ENCODE measurements at places on chromosomes 16 and 17. TPM values are rescaled to one million over a fixed set of nuclear protein-coding genes. Genes with fewer than 3 reads are reported as not detected.

ITGB4 gene
- total RNA-seq: 1.5 TPM

ZDHHC7 gene
- total RNA-seq: 33.5 TPM

SLFN14 gene
- total RNA-seq: not detected

SDR42E1 gene
- total RNA-seq: 5.0 TPM

ARL4D gene
- total RNA-seq: 2.7 TPM

CMTM2 gene
- total RNA-seq: not detected

DNA sequence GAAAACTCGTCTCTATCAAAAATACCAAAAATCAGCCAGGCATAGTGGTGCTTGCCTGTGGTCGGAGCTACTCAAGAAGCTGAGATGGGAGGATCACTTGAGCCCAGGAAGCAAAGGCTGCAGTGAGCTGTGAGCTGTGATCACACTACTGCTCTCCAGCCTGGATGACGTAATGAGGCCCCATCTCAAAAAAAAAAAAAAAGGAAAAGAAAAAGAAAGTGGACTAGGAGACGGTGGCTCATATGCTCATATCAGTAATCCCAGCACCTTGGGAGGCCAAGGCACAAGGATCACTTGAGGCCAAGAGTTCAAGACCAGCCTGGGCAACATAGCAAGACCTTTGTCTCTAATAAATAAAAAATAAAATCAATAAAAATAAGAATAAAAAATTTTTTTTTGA, 8.8 kb upstream of the SUMO2 start:
- no peaks in the 10 kb centered on the region for H3K27me3 ChIP-seq
- H3K4me1 ChIP-seq: peaks cover 3% of the 10 kb centered on the region

- H3K27ac ChIP-seq: no peak overlapping the region
- H3K27me3 ChIP-seq: peaks cover 17% of the 10 kb centered on the region
- no peak for DNase-seq
Observed at GRCh38 chr16:66427871-66428681, 981 bp downstream of the BEAN1 start.

DNA sequence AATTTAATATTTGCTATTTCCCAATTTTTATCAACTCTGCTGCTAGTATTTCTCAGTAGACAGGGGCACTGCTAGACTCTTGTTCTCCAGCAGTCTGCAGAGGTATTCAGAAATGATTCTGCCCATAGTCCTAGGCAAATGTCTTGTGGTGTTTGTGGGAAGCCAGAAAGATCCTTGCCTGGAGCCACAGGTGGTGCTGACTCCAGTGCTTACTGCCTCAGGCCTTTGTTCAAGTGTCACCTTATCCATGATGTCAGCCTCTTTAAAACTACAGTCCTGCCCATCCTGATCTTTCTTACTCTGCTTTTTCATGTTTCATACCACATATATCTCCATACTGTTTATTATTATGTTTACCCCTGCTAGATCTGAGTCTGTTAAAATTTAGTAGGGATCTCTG, 26.5 kb downstream of the ZSWIM7 start:
- no peak for DNase-seq
- no peak overlapping the region for H3K27ac ChIP-seq

GRCh38 chr16:69150146-69150865, 17.9 kb downstream of the UTP4 start:
- no peak overlapping the region for H3K27ac ChIP-seq
- H3K27me3 ChIP-seq: no peaks in the 10 kb centered on the region
- DNase-seq: no peak
- no peak overlapping the region for H3K4me3 ChIP-seq
- H3K4me1 ChIP-seq: no peaks in the 10 kb centered on the region

DNA sequence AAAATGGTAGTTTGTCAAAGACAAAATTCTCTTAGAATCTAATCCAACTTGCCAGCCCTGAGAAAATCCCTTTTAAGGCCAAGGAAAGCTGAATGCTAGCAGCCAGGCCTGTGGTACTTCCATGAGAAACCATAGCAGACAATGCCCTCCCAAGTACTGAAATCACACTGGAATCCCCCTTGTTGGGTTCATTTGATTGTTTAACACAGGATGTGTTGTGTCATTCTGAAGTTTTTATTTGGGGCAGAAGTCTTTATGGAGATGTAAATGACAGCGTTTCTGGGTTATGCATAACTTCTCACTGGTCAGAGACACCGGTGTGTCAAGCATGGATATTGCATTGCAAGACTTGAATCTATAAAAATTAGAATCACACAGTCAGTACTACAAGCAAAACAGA, 6.0 kb upstream of the ARL2BP start:
- no peak overlapping the region for H3K4me3 ChIP-seq
- peaks cover 26% of the 10 kb centered on the region for H3K36me3 ChIP-seq
- H3K4me1 ChIP-seq: no peaks in the 10 kb centered on the region
- no peaks in the 10 kb centered on the region for H3K27me3 ChIP-seq
- no peak for DNase-seq

- no peaks in the 10 kb centered on the region for H3K27me3 ChIP-seq
- no peaks in the 10 kb centered on the region for H3K4me1 ChIP-seq
- DNase-seq: no peak
- no peaks in the 10 kb centered on the region for H3K36me3 ChIP-seq
- H3K27ac ChIP-seq: no peak overlapping the region
Observed at GRCh38 chr16:13041646-13042290, 140.4 kb downstream of the SHISA9 start.

DNA sequence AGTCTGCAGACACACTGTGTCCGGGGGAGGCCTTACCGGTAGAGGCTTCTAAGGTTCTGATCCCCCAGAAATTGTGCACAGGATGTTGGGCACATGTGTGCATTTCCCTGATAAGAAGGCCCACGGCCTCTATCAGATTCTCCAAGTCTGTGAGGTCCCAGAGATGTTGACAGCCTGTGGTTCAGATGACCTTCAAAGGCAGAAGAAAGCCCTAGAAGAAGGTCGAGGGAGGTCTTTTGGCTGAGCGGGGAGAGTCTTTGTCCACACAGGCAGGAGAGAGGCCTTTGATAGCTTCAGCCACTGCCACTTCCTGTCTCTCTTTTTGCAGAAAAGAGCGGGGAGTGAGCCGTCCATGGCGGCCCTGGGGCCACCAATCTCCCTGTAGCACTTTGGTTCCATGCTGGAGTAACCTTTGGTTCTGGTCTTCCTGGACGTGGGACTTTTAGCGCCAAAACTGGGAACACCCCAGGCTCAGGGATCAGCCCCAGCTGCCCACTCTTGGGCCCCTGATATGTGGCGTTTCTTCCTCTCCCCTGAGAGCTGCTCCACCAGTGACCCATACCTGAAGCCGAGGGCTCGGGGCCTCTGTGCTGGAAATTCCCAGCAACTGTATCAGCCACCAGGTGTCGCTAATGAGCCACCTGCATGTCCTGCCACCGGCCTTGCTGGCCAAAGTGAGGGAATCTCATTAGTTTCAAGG, 28.1 kb upstream of the LGALS9 start:
- H3K4me3 ChIP-seq: no peak overlapping the region
- peaks cover 9% of the 10 kb centered on the region for H3K4me1 ChIP-seq
- H3K27ac ChIP-seq: no peak overlapping the region
- peaks cover 8% of the 10 kb centered on the region for H3K36me3 ChIP-seq
- DNase-seq: peak; percentile 30
- H3K27me3 ChIP-seq: no peaks in the 10 kb centered on the region

- no peak for DNase-seq
- H3K4me3 ChIP-seq: no peak overlapping the region
- H3K4me1 ChIP-seq: peaks cover 26% of the 10 kb centered on the region
- peaks cover 17% of the 10 kb centered on the region for H3K36me3 ChIP-seq
Observed at GRCh38 chr17:4840893-4841242, 7.7 kb downstream of the MINK1 start.

DNA sequence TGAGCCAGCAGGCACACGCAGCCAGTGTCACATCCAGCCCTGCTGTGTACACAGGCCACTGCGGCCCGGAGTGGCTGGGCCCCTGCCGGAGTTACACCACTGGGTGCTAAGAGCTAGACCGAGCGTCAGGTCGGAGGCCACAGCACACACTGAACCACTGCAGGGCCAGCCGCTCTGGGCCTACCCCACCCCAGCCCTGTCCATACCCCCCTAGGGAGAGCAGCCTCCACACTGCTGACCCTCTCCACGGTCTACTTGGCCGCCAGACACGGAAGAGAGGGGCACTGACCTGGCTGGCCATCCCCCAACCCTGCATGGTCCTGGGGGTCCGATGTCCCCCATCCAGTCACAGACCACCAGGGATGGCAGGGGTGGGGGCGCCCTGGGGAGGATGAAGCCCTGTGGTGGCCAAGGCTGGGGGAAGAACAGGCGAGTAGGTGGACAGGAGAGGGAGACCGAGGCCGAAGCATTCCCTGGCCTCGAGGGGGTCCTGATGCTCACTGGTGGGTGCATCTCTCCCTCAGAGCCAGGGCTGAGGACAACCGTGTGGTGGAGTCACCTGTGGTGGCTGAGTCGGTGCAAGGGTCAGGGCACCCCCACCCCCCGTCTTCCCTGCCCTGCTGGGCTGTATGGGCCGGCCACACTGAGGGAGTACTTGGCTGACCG, 34.9 kb upstream of the ZC3H18 start:
- H3K27me3 ChIP-seq: no peaks in the 10 kb centered on the region
- no peaks in the 10 kb centered on the region for H3K36me3 ChIP-seq
- no peak for DNase-seq
- peak overlapping the region; percentile 26 for H3K4me3 ChIP-seq
- no peak overlapping the region for H3K27ac ChIP-seq

DNA sequence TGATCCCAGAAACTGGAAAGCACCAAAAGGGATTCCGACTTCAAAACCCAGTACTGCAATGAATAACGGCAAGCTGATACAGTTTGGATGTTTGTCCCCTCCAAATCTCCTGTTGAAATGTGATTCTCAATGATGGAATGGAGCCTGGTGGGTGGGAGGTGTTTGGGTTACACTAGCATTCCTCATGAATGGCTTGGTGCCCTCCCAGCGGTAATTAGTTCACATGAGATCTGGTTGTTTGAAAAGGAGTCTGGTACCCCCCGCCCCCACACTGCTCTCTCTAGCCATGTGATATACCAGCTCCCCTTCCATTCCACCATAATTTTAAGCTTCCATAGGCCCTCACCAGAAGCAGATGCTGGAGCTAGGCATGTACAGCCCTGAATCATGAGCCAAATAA, 40.1 kb downstream of the RANBP10 start:
- no peaks in the 10 kb centered on the region for H3K4me1 ChIP-seq
- no peak overlapping the region for H3K27ac ChIP-seq
- peaks cover 4% of the 10 kb centered on the region for H3K36me3 ChIP-seq
- H3K4me3 ChIP-seq: no peak overlapping the region
- no peak for DNase-seq
- no peaks in the 10 kb centered on the region for H3K27me3 ChIP-seq

DNA sequence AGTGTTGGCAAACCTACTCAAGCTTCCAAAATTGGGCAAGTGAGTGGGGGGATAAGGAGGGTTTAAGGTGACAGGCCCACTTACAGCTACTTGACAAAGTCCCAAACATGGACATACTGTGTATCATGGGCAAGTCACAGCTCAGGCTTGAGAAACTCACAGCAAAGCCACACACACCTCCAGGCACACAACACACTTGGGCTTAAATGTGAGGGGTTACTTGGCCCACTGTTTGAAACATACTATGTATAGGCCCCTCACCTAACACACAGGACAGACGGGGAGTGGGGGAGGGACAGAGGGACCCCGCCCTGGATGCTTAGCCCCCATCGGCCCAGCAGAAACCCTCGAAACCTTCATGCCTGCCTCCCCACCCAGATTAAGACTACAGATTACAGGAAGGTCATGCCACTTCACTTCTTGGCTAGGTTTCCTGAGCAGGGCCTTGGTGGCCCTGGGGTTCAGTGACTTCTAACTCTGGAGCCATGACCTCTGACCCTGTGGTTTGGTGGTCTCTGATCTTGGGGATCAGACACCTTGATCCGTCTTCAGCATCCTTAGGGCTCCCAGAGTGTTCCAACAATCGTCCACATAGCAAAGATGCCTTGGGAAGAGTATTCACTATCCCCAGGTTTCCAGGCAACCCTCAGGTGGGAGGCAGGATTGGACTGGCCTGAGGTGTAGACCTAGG, 2.3 kb upstream of the SAMD14 start:
- H3K36me3 ChIP-seq: peaks cover 31% of the 10 kb centered on the region
- DNase-seq: no peak
- no peak overlapping the region for H3K4me3 ChIP-seq

DNA sequence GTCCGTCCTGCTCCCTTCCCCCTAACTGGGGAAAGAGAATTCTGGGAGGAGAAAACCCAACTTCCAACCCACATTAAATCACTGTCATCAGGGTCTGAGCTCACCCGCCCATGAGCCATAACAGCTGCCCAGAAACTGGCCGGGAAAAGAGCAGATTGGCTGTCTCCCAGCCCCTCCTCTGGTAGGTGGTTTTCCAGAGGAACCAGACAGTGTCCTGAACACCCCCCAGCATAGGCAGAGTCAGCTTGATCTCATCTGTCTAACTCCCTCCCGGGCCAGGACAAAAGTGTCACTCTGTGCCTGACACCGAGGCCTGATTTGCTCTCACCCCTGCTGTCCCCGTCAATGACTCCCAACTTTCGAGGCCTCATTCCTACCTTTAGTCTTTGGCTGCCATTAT, 197.0 kb downstream of the AXIN2 start:
- H3K27me3 ChIP-seq: no peaks in the 10 kb centered on the region
- H3K27ac ChIP-seq: no peak overlapping the region
- H3K4me1 ChIP-seq: no peaks in the 10 kb centered on the region

- H3K4me3 ChIP-seq: no peak overlapping the region
- no peaks in the 10 kb centered on the region for H3K36me3 ChIP-seq
- DNase-seq: no peak
- H3K4me1 ChIP-seq: no peaks in the 10 kb centered on the region
- H3K27ac ChIP-seq: no peak overlapping the region
- no peaks in the 10 kb centered on the region for H3K27me3 ChIP-seq
Observed at GRCh38 chr16:72474501-72475123, 302.7 kb upstream of the PMFBP1 start.

- no peaks in the 10 kb centered on the region for H3K36me3 ChIP-seq
- peak; percentile 55 for DNase-seq
- H3K4me3 ChIP-seq: peak overlapping the region; percentile 34
- H3K4me1 ChIP-seq: peaks cover 23% of the 10 kb centered on the region
- peaks cover 35% of the 10 kb centered on the region for H3K27me3 ChIP-seq
- no peak overlapping the region for H3K27ac ChIP-seq
Observed at GRCh38 chr17:2050300-2051060, 4.4 kb upstream of the HIC1 start.

GRCh38 chr17:72877348-72877747, 215.1 kb downstream of the SLC39A11 start:
- H3K27me3 ChIP-seq: no peaks in the 10 kb centered on the region
- no peaks in the 10 kb centered on the region for H3K4me1 ChIP-seq

DNA sequence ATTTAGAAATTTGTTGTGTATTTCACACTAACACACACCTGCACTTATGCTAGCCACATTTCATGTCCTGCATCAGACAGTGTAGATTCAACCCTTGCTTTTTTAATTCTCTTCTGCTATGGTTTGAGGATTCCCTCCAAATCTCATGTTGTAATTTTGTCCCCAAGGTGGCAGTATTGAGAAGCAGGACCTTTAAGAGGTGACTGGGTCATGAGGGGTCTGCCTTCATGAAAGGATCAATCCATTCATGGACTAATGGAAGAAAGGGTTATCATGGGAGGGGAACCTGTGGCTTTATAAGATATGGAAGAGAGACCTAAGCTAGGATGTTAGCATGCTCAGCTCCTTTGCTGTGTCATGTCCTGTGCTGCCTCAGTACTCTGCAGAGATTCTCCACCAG, 1032.2 kb downstream of the CDH11 start:
- no peaks in the 10 kb centered on the region for H3K36me3 ChIP-seq
- H3K27me3 ChIP-seq: no peaks in the 10 kb centered on the region
- H3K4me3 ChIP-seq: no peak overlapping the region
- no peaks in the 10 kb centered on the region for H3K4me1 ChIP-seq

- H3K27ac ChIP-seq: no peak overlapping the region
- peak overlapping the region; percentile 79 for H3K4me3 ChIP-seq
- H3K36me3 ChIP-seq: no peaks in the 10 kb centered on the region
- H3K27me3 ChIP-seq: no peaks in the 10 kb centered on the region
- H3K4me1 ChIP-seq: no peaks in the 10 kb centered on the region
Observed at GRCh38 chr17:5097101-5097834, 14.4 kb downstream of the ZNF232 start.
